ENCODE measurements at places on chromosomes 1 and 21. TPM values are rescaled to one million over a fixed set of nuclear protein-coding genes. Genes with fewer than 3 reads are reported as not detected.

RGS13 gene
- polyA plus RNA-seq = 0.71 TPM

SPRR5 gene
- not detected for polyA plus RNA-seq

GUCA2B gene
- polyA plus RNA-seq = not detected

KRTAP7-1 gene
- polyA plus RNA-seq = not detected

BSND gene
- polyA plus RNA-seq = 0.04 TPM

NLRP3 gene
- 0.66 TPM for polyA plus RNA-seq

SMIM34 gene
- 0.25 TPM for polyA plus RNA-seq

LGR6 gene
- 0.65 TPM for polyA plus RNA-seq

RHEX gene
- 0.53 TPM for polyA plus RNA-seq
